NCI-H2081 treated with DMSO at 0.1 percent for 48 hours (cell line): ENCODE measurements at places on chromosomes 3 and 15.

- DNase-seq: no peak
These were observed 65.3 kb downstream of the CLASP2 start for GRCh38 chr3:33652736-33653135.

DNA sequence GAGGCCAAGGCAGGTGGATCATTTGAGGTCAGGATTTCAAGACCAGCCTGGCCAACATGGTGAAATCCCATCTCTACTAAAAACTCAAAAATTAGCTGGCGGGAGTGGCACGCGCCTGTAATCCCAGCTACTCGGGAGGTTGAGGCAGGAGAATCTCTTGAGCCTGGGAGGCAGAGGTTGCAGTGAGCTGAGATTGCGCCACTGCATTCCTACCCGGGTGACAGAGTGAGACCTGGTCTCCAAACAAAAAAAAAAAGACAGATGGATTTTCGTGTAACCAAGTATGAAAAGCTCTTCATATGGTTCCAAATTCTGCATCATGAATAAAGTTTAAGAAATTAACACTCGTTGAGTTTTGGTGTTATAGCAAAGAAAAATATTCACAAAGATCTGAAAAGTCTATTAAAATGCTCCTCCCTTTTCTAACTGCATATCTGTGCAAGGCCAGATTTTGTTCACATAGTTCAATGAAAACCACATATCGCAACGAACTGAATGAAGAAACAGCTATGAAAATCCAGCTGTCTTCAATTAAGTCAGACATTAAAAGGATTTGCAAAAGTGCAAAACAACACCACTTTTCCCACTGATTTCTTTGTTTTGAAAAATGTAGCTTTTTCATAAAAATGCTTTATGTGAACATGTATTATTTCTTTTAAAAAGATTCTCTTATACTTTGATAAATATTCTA lies 23.8 kb upstream of the FBLN2 start:
- DNase-seq: no peak

GRCh38 chr3:18046131-18046915 lies 303.9 kb upstream of the TBC1D5 start:
- DNase-seq: no peak

- no peak for DNase-seq
These were observed 37.6 kb downstream of the RAB8B start for GRCh38 chr15:63226966-63227401.

DNA sequence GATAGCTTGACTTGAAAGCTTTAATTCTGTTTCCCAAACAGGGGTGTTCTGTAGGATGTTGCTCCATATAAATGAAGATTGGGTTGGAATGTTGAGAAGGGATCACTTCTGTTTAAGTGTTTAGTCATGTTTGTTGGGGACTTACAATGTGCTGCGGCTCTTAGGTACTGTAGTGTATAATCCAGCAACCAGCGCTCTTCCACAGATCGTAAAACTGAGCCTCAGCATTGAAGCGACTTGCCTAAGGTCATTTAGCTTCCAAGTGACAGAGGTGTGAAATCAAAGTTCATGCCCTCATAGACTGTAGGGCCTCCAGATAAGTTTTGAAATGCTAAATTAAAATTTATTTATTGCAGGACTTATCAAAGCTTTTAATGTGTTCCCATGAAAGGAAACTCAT lies 1.8 kb downstream of the MKRN2 start:
- no peak for DNase-seq
